Psoas muscle (tissue), 8 donors: ENCODE measurements at places on chromosomes 11 and 22. TPM values are rescaled to one million over a fixed set of nuclear protein-coding genes. Genes with fewer than 3 reads are reported as not detected.

The BATF2 gene
- total RNA-seq = 1.7 TPM

DNA sequence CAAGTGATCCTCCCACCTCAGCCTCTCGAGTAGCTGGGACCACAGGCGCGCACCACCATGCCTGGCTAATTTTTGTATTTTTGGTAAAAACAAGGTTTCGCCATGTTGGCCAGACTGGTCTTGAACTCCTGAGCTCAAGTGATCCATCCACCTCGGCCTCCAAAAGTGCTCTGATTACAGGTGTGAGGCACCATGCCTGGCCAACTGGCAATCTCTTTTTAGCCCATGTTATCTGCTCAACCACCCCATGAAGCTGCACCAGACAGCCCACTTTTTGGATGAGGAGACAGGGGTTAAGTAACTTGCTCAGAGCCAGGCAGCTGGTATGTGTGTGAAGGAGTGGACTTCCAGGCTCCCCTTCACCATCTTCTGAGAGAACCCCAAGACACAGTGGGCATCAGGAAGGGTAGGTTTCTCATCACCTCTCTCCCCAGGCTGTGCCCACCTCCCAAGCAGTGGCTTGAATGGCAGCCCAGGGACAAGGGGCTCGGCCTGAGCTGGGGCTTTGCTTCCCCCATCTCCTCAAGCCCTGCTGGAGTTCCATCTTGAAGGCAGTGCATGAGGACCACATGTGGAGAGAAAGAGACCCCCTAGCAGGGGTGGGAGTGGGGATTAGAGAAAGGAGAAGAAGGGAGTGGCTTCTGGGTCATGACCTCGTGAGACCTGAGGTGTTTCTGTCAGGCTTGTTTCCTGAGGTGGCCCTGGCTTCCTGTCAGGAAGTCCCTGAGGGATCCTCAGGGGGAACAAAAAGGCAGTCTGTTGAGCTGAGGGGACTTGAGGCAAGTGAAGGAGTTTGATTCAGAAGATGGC lies 87.5 kb upstream of the PARVA start:
- DNase-seq = no peak

The MMP8 gene
- total RNA-seq = not detected

The BTBD18 gene
- total RNA-seq = not detected

DNA sequence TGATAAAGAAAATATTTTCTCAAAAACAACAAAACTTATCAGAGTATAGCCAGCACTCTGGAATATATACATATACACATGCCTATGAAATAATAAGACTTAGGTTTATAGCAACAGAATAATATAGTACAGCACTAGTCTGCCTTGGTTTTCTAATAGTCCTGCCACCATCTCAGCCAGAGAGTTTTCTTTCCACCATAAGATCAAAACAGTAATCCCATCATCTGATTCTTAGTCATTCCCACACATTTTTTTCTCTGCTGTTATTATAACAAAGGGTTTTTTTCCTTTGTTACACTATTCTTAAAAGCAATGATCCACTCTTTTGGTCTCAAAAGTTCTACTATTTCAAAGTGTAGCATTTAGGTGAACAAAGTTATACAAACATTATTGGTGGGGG lies 15.1 kb downstream of the MTMR2 start:
- DNase-seq = no peak
